ENCODE measurements at places on chromosomes 7 and 10. TPM values are rescaled to one million over a fixed set of nuclear protein-coding genes. Genes with fewer than 3 reads are reported as not detected.

GRCh38 chr10:14349081-14349480 lies 18.4 kb upstream of the FRMD4A start:
- no peak overlapping the region for H3K4me3 ChIP-seq
- no peak overlapping the region for H3K27ac ChIP-seq
- no peaks in the 10 kb centered on the region for H3K36me3 ChIP-seq
- DNase-seq: no peak

DNA sequence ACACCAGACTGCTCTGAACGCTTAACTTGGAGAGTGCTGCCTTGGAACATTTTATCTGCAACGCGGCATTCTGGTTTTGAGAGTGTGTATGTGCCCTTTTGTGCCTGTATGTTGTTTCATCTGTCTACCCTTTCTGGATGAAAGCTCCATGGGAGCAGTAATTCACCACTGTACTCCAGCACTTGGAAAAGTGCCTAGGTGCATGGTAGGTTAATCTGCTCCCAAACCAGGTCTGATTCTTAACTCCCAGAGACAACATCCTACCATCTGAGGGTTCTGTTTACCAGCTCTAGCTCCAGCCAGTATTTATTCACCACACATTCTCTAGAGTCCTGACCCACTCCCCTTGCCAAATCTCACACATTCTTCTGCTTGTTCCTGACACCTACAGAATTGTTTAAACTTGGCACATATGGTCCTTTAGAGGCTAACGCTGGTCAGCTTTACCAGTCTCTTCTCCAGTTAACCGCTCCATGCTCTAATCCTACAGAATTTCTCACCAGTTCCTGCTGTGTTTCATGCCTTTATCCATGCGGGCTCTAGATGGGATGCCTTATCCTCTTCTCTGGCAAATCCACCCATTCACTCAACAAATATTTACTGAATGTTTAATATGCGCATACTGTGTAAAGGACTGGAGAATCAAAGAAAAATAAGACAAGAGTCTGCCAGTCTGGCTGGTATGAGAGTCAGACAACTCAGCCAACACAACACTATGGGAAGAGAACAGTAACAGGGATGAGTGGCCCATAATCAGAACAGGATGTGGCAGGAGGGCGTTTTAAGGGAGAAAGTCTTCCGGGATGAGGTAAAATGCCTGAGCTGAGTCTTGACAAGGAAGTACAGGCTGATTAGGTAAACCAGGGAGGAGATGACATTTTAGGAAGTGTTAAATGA lies 46.3 kb downstream of the MTPN start:
- peaks cover 14% of the 10 kb centered on the region for H3K36me3 ChIP-seq
- DNase-seq: no peak
- H3K4me1 ChIP-seq: no peaks in the 10 kb centered on the region
- H3K4me3 ChIP-seq: no peak overlapping the region
- no peaks in the 10 kb centered on the region for H3K27me3 ChIP-seq

DNA sequence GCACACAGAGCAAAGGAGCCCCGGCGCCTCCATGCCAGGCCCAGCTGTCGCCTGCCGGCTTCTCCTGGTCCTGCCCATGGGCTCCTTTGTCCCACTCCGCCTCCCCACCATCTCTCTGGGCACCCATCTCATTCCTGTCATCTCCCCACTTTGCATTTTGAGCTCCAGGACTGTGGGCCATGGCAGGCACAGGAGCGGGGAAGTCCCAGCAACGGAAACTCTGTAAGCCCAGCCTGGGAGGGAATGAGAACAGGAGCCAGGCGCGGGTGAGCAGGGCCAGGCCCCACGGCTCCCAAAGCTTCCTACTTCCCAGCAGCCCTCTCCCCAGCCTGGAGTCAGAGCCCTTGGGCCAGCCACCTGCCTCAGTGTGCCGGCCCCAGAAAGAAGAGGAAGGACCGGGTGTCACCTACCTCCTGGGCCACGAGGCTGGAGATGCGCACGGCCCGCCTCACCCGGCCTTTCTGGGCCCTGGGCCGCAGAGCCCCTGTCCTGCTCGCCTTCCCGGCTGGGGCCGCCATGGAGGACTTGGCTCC lies 23.1 kb downstream of the KCNH2 start:
- no peak overlapping the region for H3K27ac ChIP-seq
- H3K4me3 ChIP-seq: no peak overlapping the region
- no peaks in the 10 kb centered on the region for H3K4me1 ChIP-seq
- DNase-seq: no peak
- peaks cover 64% of the 10 kb centered on the region for H3K27me3 ChIP-seq
- H3K36me3 ChIP-seq: no peaks in the 10 kb centered on the region

The SMKR1 gene
- 0.52 TPM for total RNA-seq

The TMEM176A gene
- total RNA-seq: 11.0 TPM

The POLD2 gene
- total RNA-seq: 79.6 TPM

All from thymus (tissue), 14 donors.